ENCODE measurements at places on chromosomes 2 and 18. TPM values are rescaled to one million over a fixed set of nuclear protein-coding genes. Genes with fewer than 3 reads are reported as not detected.

Gene CAPN14
- 0.20 TPM for polyA plus RNA-seq

Gene FBXO15
- 0.36 TPM for polyA plus RNA-seq

Gene GPATCH11
- polyA plus RNA-seq = 3.0 TPM

Gene GALR1
- polyA plus RNA-seq = not detected

Gene TEX44
- not detected for polyA plus RNA-seq

Gene SPATA3
- polyA plus RNA-seq = not detected

Data from mammary epithelial cell (primary cell).